ENCODE measurements at places on chromosomes 12 and 14.
A peak's percentile ranks its signal among the peaks of the same experiment; 100 is the strongest.

DNA sequence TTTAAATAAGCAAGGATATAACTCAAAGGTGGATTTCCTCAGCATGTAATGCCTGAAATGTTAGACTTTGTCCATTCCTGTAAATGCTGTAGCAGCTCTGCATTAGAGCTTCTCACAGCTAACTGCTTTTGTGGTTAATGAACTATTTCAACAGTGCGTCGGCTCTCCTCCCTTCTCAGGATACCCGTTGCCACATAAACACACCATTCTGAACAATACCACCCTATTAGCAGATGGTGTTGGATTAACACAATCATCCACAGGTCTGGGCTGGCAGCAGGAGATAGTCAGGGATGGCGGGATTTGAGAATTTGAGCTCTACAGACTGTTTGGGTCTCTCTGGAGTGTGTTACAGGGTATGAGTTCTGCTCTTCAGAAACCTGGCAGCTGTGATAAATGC lies 33.5 kb upstream of the C12orf42 start:
- DNase-seq, result no peak

- DNase-seq, result no peak
Observed at GRCh38 chr12:124774054-124774461, 89.6 kb downstream of the SCARB1 start.

DNA sequence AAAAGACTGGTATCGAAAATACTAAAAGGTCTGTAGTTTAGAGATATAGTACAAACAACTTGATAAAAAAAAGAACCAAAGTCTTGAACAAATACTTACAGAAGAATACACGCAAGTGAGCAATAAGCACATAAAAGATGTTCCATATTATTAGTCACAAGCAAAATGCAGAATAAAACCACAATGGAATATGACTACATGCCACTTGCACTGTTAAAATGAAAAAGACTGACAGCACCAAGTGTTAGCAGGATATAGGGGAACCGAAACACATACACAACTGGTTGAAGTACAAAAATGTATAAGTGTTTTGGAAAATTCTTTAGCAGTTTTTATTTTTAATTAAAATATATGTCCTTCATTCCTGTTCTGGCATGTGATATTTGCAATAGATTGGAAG lies 3.6 kb downstream of the CLEC2A start:
- DNase-seq, result no peak

- no peak for DNase-seq
Observed at GRCh38 chr12:78323226-78323625, 492.5 kb downstream of the NAV3 start.

- DNase-seq, result no peak
Observed at GRCh38 chr12:2244013-2244861, 191.4 kb downstream of the CACNA1C start.

- no peak for DNase-seq
Observed at GRCh38 chr12:56806303-56806702, 43.2 kb downstream of the HSD17B6 start.

GRCh38 chr12:96343347-96343954 lies 56.8 kb downstream of the CDK17 start:
- DNase-seq, result no peak

DNA sequence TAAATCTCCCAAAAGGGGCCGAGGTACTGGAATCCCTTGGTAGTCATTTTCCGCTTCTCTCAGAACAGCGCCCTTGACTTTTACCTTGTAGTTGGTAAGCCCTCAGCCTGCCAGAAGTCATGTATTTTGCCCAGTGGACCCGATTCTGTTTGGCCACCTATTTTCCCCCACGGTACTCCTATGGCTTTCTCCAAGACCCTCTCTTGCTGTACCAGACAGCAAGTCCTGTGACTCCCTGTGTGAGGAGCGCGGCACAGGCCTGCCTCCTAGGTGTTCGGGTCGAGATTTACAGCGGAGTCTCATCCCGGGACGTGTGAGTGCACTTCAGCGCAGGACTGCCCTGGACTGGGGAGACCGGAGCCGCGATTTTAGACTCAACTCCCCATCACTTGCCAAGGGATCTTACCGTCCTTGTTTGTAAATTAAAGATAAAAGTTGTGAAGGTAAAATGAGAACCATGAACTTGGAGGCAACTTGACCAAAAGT lies 1.1 kb upstream of the MBD6 start:
- no peak for DNase-seq

DNA sequence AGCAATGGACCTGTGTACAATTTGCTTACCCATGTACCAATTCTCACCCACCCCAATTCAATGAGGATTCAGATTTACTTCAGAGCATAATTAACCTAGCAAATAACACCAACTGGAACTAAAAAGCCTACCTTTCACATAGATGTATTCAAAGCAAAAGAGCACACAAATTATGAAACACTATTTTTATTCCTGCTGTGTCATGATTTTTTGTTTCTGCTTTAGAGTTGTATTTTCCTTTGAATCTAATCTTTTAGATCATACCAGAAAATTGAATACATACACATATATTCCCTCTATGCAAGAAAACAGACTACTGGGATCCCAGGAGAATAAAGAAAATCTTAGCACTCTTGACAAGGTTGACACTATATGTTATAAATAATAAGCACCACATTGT lies 5.9 kb downstream of the KICS2 start:
- no peak for DNase-seq

- DNase-seq, result no peak
Observed at GRCh38 chr12:115433014-115433634, 749.1 kb upstream of the TBX3 start.

DNA sequence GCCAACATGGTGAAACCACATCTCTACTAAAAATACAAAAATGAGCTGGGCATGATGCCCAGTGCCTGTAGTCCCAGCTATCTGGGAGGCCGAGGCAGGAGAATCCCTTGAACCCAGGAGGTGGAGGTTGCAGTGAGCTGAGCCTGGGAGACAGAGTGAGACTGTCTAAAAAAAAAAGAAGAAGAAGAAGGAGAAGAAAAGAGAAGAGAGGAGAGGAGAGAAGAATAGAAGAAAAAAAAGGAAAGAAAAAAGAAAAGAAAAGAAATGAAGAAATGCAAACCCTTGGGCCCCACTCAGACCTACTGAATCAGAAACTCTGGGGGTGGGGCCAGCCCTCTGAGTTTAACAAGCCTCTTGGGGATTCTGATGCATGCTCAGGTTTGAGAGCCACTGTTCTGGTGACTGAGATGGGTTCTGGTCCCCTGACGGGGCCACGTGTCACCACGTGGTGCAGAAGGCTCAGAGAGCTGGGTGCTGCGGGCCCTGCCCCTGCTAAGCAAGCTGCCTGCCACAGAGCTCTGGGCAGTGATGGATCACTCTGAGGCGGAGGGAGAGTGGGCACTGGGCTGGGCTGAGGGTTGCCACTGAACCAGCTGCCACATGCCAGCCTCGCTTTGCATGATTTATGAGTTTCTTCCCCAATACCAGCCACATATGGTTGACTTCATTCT lies 37.5 kb downstream of the ERH start:
- no peak for DNase-seq

DNA sequence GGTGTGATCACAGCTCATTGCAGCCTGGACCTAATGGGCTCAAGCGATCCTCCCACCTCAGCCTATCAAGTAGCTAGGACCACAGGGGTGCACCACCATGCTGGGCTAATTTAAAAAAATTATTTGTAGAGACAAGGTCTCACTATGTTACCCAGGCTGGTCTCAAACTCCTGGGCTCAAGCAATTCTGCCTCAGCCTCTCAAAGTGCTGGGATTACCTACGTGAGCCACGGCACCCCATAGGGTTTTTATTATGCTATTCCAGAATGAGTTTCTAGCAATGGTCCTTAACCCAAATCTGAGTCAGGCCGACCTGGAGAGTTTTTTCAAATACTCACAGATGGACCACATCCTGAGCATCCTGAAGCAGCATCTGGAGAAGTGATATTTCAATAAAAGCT lies 159.8 kb downstream of the CPNE8 start:
- DNase-seq, result no peak

DNA sequence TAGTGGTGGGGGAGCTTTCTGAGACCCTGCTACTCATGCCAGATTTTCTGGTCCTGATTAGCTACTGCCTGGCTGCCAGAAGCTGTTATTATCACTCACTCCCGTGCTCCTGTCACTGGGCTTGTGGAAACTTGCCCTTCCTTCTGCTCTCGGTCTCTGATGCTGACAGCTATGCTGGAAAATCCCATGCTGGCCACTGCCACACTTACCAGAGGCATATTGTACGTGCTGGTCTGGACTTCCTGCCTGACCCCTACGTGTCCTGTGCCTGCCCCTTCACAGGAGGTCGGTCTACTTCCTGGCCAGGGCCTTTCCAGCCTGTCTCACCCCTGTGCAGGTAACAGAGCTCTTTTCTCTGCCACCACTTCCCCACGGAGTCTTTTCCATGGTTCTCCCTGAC lies 149.4 kb upstream of the PLEKHG7 start:
- DNase-seq, result no peak

- DNase-seq, result no peak
Observed at GRCh38 chr12:12718853-12719252, 1.7 kb downstream of the CDKN1B start.

DNA sequence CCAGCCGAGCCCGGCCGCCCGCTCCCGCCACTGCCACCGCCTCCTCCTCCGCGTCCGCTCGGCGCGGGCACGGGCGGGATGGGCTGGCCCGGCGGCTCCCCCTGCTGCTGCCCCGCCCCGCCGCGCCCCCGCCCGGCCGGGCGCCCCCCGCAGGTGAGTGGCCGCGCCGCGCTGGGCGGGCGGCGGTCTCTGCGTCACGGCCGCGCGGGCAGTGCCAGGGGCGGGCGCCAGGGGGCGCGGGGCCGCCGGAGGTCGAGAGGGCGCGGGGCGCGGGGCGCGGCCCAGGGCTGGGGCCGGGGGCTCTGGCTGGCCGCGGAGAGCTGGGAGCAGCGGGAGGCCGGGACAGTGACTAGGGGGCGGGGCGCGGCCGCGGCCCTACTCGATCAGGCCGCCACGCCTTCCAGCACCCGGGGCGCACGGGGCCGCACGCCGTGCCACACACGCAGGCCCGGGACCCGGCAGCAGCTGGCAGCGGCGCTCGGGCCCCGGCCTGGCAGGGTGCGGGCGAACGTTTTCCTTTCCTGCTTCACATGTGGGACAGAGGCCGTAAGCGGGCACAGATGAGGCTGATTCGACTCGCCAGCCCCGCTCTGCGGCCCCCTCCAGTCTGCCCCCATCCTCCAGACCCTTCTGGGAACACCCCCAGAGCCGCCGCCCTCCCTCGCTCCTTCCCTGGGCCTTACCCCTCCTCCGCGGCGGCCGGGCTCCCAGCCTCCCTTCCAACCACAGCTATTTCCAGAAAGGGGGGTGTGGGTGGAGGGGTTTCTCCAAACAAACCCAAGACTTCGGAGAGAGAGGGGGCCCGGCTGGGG lies 2.4 kb upstream of the TNS2 start:
- peak; percentile 71 for DNase-seq

DNA sequence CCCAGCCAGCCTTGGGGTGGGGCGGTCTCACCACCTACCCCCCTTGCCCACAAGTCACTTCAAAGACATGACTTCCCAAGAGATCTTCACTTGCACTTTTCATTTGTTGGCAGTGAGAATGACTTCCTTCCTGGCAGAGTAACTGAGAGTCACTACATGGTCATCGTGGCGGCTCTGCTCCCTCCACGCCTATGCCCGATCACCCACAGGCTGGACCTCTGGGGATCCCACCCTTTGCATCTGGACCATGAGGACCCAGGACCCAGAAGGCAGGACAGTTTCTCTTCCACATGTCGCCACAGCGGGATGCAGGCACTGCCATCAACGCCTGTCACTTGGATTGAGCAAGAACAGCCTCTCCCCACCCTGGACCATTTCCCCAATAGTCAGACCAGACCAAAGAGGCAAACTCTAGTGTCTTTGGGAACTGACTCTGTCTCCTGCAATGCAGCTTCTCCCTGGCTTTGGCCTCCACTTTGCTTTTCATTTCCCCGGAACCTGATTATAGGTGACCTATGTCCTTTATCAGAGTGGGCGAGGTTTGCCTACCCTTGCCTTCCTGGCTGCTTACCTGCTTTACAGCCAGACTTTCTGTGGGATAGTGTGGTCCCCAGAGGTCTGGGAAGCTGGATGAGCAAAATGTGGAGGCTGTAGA lies 3.6 kb downstream of the VDR start:
- DNase-seq, result no peak

GRCh38 chr14:99980299-99980698 lies 84.9 kb upstream of the EVL start:
- no peak for DNase-seq

GRCh38 chr12:69061574-69061973 lies 128.6 kb upstream of the CPM start:
- DNase-seq, result no peak

DNA sequence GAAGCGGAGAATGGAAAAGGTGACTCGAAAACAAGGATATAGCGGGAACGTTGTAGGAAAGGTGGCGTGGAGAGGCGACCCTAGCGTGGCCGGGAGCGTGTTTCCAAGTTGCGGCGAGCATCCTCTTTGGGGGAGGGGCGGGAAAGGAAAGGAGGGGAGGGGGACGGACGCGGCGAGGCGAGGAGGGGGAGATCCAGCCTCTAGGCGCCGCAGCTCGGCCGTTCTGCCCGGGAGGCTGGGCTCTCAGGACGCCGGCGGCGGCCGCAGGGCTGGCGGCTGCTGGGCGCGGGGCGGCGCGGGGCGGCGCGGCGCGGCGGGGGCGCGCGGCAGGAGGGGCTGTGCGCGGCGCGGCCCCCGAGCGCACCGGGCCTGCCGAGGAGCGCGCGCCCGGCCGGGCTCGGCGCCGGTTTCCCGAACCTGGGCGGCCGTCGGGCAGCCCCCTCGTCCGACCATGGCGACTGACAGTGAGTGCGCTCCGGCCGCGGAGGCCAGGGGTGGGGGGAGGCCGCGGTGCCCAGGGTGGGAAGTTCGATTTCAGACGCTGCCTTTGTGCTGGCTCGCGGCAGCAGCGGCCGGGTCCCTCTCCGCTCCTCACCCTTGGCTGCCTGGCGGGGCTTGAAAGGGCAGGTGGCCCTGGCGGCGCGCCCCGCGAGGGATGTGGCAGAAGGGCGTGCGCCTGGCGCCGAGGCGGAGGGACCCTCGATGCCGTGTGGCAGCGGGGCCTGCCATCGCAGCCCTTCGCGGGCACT lies 50.3 kb downstream of the SNAPC1 start:
- DNase-seq, result no peak

DNA sequence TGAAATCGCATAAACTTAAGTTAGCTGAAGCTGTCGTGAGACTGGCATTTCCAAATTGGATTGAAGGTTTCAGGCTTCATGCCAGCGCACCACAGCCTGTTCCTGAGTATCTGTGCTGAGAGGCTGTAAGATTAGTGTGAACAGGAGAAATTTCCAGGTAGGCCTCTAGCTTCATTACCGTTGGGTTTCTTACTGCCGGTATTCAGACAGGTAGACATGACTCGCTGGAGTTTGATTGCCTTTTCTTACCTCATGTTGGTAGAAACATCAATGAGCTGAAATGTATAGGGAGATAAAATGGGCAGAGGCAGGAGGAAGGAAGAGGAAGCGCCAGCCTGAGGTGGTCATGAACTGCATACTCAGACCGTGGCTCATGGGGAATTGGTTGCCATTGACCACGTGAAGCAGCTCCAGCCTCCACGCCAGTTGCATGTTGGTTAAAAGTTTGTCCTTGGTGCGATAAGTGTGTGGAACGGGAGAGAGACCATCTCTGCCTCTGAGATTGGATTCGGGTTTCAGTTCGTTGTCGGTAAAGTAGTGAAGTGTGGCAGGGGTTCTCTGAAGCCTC lies 42.3 kb upstream of the MMP17 start:
- no peak for DNase-seq

GRCh38 chr12:49133014-49133413 lies 1.8 kb upstream of the TUBA1B start:
- DNase-seq, result no peak
